ENCODE measurements at places on chromosomes 7 and 10.

DNA sequence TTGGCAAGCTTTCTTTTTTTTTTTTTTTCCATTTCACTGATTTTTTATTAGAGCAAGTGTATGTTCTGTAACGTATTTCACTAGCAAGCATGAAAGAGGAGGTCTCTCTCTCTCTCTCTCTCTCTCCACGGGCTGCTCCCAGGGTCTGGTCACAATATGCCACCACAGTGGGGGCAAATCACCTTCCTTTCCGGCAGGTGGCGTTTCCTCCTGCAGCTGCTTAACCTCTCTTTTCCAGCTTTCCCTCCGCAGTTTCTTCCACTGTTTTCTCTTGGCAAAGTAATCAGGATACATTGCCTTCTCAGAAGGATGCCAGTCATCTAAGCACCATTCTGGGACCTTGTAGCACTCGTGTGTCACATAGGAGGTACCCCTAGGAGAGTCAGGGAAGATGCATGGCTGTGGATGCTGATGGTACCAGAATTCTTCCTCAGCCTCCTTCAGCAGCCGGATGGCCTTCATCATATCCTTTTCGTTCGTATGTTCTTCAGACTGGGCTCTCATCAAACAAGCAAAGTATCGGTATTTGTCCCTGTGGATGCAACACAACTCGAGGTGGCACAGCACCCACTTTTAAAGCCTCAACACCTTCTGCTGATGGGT is 197.3 kb upstream of the PODXL start:
- no peak for DNase-seq

DNA sequence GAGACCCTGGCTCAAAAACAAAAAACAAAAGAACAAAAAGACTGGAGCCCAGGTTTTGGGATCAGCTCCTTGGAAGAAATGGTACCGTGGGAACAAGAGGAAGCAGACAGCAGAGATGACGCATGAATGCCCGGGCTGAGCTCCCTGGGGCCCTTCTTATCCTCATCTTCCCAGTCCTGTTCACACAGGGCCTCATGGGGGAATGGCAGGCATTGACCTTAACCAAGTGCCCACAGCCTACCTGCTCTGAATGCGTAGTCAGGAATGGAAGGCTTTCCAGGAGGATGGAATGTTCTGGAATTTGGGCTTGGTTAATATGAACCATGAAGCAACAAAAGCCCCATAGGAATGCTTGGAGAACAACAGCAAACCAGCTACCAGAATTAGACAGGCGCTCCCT is 154.7 kb downstream of the PRPF18 start:
- DNase-seq: no peak

DNA sequence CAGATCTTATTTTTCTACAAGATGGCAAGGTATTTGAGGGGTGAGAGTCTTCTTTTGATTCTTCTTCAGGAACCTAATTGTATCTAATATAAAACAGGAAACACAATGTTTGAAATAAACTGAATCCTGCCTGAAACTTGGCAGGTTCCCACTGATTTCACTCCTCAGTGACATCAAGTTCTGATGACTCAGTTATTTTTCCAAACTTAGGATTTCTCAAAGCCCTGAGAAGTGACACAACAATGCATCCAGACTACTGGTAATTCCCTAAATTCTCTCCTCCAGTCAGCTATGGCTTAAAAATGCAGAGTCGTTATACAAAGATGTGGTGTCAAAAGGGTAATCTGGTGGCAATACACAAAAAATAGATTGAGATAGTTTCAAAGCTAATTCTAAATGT is 80.9 kb downstream of the ABLIM1 start:
- peak; percentile 78 for DNase-seq

GRCh38 chr7:131970602-131971001 is 414.2 kb upstream of the PODXL start:
- DNase-seq: no peak

DNA sequence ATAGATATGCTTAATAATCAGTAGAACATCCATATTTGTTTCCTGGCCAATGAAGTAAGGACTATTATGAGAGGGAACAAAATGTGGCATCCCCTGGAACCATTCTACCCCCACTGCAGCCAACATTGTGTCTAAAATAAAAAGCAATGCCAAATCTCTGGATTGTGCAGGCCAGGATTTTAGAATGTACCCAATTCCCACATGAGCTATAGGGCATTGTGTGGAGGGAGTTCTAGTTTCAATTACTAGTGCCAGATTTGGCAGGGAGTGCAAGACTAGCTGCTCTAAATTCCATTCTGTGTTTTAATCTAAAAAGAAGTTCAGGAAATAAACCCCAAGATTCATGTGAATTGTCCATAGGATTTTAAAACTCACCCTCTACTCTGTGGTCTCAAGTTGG is 112.3 kb downstream of the HGF start:
- DNase-seq: no peak

DNA sequence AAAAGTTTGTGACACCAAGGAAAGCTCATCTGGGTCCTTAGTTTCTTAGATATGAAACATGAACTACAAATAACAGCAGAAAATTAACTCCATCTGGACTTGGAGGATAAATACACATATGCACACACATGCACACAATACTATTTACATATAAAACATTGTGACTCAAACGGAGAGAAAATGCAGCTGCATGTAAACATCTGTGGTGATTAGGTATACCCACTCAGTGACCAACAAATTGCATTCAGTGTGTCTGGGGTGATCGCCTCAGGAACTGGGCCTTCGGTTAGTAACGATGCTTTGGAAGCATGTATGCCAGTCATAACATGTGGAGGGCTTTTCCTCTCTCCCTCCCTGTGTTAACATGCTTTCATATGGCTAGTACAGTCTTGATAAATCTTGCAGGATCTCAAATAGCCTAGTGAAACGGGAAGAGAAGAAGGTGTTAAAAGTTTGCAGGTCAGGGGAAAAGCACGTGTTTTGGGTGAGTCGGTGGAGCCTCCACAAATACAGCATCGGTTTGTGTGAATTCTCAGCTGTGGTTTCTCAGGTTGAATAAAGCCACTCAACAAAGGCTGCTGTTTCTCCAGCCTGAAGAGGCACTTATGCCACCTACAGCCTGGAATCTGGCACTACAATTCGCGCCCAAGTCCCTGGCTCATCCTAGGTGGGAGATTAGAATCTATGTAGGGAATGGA is 8.7 kb upstream of the GLRX3 start:
- DNase-seq: no peak

- DNase-seq: peak; percentile 17
Measured at GRCh38 chr7:15130666-15131541, 228.4 kb upstream of the DGKB start.

DNA sequence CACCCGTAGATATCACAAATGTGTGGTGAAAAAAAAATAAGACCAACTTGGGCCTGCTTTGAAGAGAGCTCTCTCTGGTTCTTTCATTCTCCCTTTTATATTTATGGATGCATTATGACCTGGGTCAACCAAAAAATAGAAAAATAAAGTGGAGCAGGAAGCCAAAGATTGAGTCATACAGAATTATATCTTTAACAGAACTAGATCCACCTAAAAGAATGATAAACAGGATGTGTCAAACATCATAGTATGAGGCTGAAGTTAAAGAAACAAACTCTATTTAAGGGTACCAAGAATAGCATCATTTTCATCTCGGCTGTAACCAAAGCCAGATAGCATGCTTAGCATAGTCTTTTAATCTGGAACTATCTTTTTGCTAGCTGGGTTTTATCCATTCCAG is 28.8 kb upstream of the NMT2 start:
- DNase-seq: peak; percentile 49

DNA sequence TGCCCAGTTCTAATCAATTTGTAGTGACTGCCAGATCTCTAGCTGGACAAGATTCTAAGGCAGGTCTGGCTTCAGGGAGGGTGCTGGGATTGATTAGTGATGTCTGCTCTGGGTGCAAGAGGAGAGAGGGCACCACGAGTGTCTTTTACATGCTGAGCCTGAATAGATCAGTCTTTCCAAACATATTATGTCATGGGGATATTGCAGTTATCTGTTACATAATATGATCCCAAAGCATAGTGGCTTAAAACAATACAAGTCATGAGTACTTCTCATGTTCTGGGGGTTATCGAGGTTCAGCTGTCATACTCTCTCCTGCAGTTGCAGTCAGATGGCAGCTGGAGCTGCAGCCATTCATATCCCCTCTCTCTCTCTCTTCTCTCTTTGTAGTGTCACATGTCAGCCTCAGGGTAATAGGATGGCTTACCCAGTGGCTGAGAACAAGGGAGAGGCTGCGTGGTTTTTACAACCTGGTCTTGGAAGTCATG is 26.0 kb downstream of the SLC29A3 start:
- no peak for DNase-seq

GRCh38 chr10:107971411-107971810 is 806.9 kb upstream of the SORCS1 start:
- DNase-seq: peak; percentile 44

DNA sequence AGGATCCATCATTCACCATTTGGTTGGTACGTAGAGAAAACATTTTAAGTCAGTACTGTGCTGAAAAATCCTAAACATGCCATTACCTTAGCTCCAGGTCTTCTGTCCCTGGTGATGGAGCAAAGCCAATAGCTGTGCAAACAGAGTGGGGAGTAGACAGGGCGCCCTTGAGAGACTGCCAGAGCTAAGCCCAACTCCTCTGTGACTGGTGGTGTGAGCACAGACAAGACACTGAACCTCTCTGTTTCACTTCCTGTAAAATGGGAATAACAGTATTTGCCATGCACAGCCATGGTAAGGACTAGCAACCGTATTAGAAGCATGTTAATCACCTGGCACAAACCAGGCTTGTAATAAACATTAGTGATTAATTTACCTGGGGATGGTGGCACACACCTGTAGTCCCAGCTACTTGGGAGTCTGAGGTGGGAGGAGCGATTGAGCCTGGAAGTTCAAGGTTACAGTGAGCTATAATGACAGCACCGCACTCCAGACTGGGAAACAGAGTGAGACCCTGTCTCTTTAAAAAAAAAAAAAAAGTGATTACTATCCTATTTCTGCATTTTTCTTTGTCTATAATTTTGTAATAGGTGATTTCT is 28.7 kb downstream of the LYZL1 start:
- DNase-seq: no peak

DNA sequence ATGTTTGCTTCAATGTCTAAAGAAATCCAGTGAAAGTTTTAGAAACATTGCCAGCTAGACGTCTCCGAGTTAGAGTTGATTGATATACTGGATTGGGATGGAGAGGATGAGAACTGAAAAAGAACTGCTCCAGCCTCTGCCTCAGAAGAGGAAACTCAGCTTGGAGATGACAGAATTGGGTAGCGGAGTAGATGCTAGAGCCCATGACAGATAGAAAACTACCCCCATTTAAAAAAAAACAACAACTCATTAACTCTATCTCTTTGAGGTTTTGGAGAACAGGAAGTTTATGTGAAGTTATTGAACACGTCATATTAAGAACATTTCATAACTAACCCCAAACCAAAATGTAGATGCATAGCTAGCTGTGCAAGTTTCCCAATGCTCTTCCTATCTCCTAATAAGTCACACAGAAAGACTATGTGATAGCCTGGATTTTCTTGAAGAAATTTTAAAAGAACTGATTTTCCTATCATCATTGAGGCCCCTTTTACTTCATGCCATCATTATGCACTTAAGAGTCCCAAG is 28.3 kb upstream of the AFAP1L2 start:
- no peak for DNase-seq

DNA sequence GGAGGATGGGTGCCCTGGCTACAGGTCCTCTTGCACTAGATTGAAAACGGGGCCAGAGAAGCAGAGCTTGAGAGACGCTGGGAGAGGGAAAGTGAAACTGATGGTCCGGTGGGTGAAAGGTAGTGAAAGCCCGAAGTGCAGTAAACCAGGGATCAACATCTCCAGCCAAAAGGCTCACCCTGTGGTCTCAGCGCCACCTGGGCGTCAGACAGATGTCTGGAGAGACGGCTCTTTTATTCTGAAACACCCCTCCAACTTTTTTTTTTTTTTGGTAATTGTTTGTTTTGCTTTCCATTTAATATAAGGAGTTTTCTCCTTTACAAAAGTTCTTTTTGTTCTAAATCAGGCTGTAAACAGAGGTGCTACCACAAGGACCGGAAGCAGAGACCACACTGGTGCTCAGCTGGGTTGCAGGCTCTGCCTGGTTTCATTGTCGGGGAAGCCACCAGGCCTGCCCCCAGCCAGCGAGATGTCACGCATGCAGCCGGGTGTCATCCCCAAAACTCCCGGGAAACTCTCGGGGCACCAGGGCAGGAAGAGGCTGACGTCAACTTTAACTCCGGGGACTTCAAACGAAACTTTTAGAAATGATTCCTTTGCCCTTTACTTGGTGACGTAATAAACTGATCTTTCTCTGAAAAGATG is 11.2 kb downstream of the IL2RA start:
- no peak for DNase-seq

- peak; percentile 26 for DNase-seq
Measured at GRCh38 chr7:15309872-15310271, 251.9 kb downstream of the AGMO start.

GRCh38 chr10:121450247-121450646 is 148.0 kb downstream of the FGFR2 start:
- no peak for DNase-seq

Data from AG04449 (cell line).